ENCODE measurements at places on chromosomes 1 and 21.

GRCh38 chr1:105591681-105592080 is 1464.8 kb upstream of the PRMT6 start:
- H3K36me3 ChIP-seq = no peaks in the 10 kb centered on the region
- H3K27me3 ChIP-seq = no peaks in the 10 kb centered on the region
- no peaks in the 10 kb centered on the region for H3K4me1 ChIP-seq
- no peak for DNase-seq

DNA sequence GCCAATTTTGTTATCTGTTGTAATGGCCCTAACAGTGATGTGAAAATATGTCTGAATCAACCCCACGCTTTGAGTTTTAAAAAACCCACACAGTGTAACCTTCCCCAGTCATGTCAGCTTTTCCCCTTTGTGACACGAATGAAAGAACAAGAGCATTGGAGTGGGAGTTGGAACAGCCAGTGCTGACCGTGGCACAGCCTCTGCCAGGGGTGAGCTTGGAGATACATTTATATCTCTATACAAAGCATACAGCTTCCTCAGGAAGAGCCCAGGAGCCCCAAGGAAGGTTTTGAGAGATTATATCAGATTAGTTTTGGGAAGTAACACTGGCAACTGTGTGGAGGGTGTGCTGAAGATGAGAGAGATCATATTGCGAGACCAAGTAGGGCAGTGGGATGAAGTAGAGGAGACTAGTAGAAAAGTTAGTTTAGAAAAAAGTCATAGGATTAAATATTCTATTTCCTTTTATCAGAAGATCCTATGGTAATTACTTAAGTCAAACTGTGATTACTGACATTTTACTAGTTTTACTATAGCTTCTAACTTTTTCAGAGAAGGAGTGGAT is 15.9 kb downstream of the LRRC8B start:
- H3K27ac ChIP-seq = peak overlapping the region; percentile 7
- no peak for DNase-seq
- H3K36me3 ChIP-seq = peaks cover 6% of the 10 kb centered on the region
- H3K4me1 ChIP-seq = peaks cover 15% of the 10 kb centered on the region

DNA sequence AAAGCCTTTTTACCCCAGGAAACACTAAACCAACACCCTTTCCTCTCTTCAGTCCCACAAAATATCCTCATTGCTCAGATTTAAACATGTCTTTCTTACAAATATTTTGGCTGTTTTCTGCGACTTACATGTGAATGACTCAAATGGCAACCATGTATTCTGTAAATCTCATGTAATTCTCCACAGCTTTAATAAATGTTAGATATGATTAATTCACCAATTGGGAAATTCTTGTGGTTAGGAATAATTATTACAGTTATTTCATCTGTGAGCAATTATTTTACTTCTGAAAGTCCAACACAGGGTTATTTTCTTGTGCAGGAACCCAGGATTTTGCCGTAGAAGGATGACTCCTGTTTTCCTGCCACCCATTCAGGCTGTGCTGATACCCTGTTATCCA is 431.5 kb downstream of the LMO4 start:
- H3K4me1 ChIP-seq = peaks cover 12% of the 10 kb centered on the region
- peaks cover 4% of the 10 kb centered on the region for H3K36me3 ChIP-seq
- no peaks in the 10 kb centered on the region for H3K27me3 ChIP-seq
- no peak for DNase-seq
- H3K4me3 ChIP-seq = no peak overlapping the region

GRCh38 chr1:58457023-58457635 is 89.4 kb downstream of the OMA1 start:
- no peaks in the 10 kb centered on the region for H3K27me3 ChIP-seq
- no peak for DNase-seq
- H3K4me1 ChIP-seq = peaks cover 8% of the 10 kb centered on the region
- H3K4me3 ChIP-seq = no peak overlapping the region
- peaks cover 2% of the 10 kb centered on the region for H3K36me3 ChIP-seq

DNA sequence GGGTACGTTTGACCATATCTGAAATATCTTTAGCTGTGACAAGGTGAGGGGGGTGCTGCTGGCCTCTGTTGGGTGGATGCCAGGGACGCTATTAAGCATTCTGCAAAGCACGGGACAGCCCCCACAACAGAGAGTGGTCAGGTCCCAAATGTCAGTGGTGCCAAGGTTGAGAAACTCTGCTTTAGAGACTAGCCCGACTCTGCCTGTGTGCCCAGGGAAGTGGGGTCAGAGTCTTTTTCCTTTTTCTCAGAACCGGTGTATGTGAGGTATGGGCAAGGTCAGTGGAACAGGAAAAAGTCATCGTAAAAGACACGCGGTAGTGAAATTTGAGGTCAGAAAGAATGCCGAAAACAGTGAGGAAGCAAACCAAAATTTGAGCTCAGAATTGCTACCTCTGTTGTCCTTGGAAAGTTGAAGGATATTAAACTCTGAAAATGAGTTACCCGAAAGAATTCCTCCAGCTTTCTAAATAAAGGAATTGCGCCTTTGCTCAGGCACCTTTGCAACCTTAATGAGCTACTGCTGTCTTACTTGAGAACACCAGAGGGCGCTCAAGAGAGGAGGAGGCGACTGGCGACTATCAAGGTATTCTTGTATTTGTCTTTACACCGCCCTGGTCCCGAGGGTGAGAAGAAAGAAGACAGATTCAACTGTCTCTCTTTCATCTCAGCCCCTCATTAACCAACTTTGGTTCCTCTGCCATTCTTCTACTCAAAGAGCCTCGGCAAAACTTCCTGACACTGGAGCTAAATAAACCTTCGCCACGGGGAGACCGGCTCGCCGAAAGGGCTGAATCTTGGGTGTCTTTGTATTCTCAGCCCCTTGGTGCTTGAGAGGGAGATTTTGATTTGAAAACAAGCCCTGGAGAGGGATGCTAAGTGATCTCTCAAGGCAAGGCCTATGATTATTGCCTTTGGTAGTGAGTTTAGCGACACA is 85.4 kb upstream of the OLIG2 start:
- no peaks in the 10 kb centered on the region for H3K4me1 ChIP-seq
- DNase-seq = peak; percentile 50
- no peak overlapping the region for H3K27ac ChIP-seq
- H3K36me3 ChIP-seq = no peaks in the 10 kb centered on the region
- H3K4me3 ChIP-seq = no peak overlapping the region

DNA sequence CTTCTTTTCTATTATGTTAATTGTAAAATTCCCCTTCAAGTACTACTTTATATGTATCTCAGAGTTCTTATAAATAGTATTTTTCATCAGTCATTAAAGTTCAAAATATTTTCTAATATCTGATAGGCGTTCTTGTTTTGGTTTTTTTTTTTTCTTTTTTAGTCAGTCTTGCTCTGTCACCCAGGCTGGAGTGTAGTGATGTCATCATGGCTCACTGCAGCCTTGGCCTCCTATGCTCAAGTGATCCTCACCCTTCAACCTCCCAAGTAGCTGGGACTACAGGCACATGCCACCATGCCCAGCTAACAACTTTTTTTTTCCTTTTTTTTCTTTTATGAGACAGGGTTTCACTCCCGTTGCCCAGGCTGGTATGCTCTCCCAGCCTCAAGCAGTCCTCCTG is 27.3 kb downstream of the AGMAT start:
- no peak overlapping the region for H3K27ac ChIP-seq
- H3K27me3 ChIP-seq = no peaks in the 10 kb centered on the region
- no peaks in the 10 kb centered on the region for H3K4me1 ChIP-seq
- DNase-seq = no peak
- H3K4me3 ChIP-seq = no peak overlapping the region
- no peaks in the 10 kb centered on the region for H3K36me3 ChIP-seq

- DNase-seq = no peak
- no peaks in the 10 kb centered on the region for H3K36me3 ChIP-seq
- no peaks in the 10 kb centered on the region for H3K27me3 ChIP-seq
- H3K4me3 ChIP-seq = no peak overlapping the region
- H3K4me1 ChIP-seq = no peaks in the 10 kb centered on the region
- H3K27ac ChIP-seq = no peak overlapping the region
Measured at GRCh38 chr1:27763358-27763757, 9.7 kb upstream of the STX12 start.

DNA sequence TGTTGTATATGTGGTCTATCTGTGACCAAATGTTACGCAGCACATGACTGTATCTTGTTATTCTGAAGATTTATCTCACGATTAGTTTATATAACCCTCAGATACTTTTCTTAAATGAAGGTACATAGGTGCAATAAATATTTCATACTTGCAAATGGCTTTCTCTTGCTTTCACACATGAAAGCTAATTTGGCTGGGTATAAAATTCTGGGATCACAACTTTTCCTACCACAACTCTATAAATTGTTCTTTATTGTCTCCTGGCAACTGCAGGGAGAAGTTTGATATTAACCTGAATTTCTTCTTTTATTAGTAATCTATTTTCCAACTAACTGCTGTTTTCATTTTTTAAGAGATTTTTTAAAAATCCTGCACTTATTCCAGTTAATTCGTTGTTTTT is 58.9 kb downstream of the KCNK2 start:
- H3K4me1 ChIP-seq = no peaks in the 10 kb centered on the region
- H3K27ac ChIP-seq = no peak overlapping the region
- H3K4me3 ChIP-seq = no peak overlapping the region
- H3K36me3 ChIP-seq = peaks cover 4% of the 10 kb centered on the region
- no peak for DNase-seq

DNA sequence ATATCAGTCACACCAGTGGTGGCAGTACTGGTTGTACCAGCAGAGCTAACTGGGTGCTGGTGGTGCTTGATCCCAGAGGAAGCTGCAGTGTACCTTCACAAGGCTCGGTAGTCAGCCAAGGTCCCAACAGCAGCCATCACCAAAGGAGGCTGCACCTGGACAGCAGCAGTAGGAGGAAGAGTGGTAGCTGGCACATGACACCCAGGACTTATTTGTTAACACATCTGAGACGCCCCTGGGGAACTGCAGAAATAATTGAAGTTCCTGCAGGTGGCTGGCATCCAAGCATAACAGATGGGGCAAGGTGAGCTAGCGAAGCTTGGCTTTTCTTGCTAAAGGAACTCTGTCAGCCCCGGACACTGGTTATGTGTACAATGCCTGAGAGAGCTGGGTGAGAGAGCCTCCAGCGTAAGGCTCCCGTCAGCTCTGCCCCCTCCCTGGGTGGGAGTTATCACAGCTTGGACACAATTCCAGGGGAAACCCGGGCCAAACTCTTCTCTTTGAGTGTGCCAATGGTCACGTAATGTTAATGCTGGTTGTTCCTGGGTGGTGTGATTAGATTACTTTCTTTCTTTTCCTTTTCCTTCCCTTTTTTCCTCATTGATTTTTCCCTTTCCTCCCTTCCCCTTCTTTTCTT is 29.1 kb upstream of the PARP1 start:
- no peak for DNase-seq
- peaks cover 25% of the 10 kb centered on the region for H3K27me3 ChIP-seq
- no peak overlapping the region for H3K4me3 ChIP-seq
- H3K36me3 ChIP-seq = no peaks in the 10 kb centered on the region
- no peak overlapping the region for H3K27ac ChIP-seq

DNA sequence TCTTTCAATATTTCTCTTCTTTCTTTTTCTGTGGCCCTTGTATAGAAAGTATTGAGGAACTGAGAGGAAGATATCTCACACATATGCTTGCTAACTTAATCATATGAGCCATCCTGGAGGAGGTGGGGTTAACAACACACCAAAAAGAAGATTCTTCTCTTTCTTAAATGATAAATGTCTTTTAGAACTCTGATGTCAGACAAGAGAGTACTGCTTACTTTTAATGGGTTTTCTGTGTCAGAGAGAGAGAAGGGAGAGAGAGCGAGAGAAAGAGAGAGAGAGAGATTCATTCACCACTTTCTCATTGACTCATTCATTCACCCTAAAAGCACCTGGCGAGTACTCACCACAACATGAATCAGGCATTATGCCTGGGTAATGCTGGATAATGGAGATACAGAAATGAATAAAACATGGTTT is 250.3 kb upstream of the SGIP1 start:
- H3K27me3 ChIP-seq = no peaks in the 10 kb centered on the region
- H3K4me3 ChIP-seq = no peak overlapping the region
- no peaks in the 10 kb centered on the region for H3K36me3 ChIP-seq
- H3K27ac ChIP-seq = no peak overlapping the region
- peaks cover 20% of the 10 kb centered on the region for H3K4me1 ChIP-seq

- peak overlapping the region; percentile 79 for H3K4me3 ChIP-seq
- H3K27me3 ChIP-seq = peaks cover 12% of the 10 kb centered on the region
- peaks cover 9% of the 10 kb centered on the region for H3K4me1 ChIP-seq
- DNase-seq = no peak
Measured at GRCh38 chr21:43721939-43722338, 3.0 kb downstream of the PDXK start.

DNA sequence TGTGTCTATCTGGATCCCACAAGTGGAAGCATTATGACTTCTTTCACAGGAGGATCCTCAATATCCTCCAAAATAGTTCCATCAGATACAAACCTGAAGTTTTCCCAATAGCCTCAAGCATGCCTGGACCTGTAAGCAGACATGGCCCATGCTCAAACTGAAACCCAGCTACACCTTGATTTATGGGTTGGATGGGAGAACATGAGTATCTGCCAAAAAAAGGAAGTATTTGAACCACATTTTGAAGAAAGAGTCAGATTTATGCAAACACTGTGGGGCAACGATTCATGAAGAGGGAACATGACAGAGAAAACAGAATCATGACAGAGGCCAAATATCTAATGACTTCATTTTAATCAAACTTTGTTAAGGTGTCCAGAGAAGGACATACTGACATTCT is 351.0 kb upstream of the NFIA start:
- no peak overlapping the region for H3K4me3 ChIP-seq
- peaks cover 10% of the 10 kb centered on the region for H3K4me1 ChIP-seq
- H3K27ac ChIP-seq = no peak overlapping the region
- DNase-seq = no peak
- H3K36me3 ChIP-seq = peaks cover 10% of the 10 kb centered on the region
- H3K27me3 ChIP-seq = no peaks in the 10 kb centered on the region

GRCh38 chr1:33462405-33463164 is 9.9 kb upstream of the ZSCAN20 start:
- H3K27ac ChIP-seq = no peak overlapping the region
- no peaks in the 10 kb centered on the region for H3K36me3 ChIP-seq
- H3K4me1 ChIP-seq = no peaks in the 10 kb centered on the region
- no peaks in the 10 kb centered on the region for H3K27me3 ChIP-seq

DNA sequence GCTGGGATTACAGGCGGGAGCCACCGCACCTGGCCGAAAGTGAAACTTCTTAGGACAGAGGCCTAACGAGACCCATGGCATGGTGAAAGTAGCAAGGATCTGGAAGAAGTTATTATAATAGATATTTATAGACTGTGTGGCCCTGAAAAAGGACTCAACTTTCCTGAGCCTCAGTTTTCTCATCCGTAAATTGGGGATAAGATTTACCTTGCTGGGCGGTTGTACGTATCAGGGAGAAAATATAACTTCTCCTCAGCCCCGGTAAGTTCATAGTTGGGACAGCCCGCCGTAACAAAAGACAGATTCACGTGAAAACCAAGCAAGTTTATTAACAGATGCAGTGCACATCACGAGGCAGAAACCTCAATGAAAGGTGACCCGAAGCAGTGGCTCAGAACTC is 5.5 kb upstream of the PIK3CD start:
- H3K36me3 ChIP-seq = no peaks in the 10 kb centered on the region
- H3K4me3 ChIP-seq = no peak overlapping the region
- no peak overlapping the region for H3K27ac ChIP-seq

- H3K36me3 ChIP-seq = no peaks in the 10 kb centered on the region
- no peak for DNase-seq
- no peak overlapping the region for H3K27ac ChIP-seq
- no peaks in the 10 kb centered on the region for H3K4me1 ChIP-seq
Measured at GRCh38 chr1:78101051-78101450, 55.3 kb downstream of the GIPC2 start.

Measured in neural crest cell (in vitro differentiated cells).